CD4-positive, alpha-beta memory T cell (primary cell): ENCODE measurements at places on chromosomes 7 and 10. TPM values are rescaled to one million over a fixed set of nuclear protein-coding genes. Genes with fewer than 3 reads are reported as not detected.

DNA sequence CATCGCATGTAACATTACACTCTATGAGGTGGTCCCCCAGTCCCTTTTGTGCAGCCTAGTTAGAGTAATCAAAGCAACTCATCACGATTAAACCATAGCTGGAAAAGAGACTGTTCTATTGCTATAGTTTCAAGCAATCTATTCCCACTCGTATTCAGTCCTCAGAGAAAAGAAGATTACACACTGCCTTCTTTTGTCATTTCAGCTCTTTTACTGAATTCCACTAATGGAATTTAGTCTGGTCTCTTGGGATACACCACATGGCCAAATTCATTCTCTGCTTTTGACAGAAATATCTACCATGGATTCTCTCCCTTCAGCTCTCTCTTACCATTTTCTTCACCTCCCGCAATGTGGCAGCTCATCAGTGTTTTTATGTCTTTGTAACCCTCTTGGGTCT is 108.9 kb upstream of the HDAC9 start:
- H3K4me3 ChIP-seq = no peak overlapping the region
- DNase-seq = no peak
- no peaks in the 10 kb centered on the region for H3K36me3 ChIP-seq
- H3K27ac ChIP-seq = no peak overlapping the region

The RBM20 gene
- not detected for total RNA-seq

- H3K27ac ChIP-seq = no peak overlapping the region
- no peak overlapping the region for H3K4me3 ChIP-seq
- H3K27me3 ChIP-seq = no peaks in the 10 kb centered on the region
- DNase-seq = no peak
- no peaks in the 10 kb centered on the region for H3K4me1 ChIP-seq
Measured at GRCh38 chr10:44771233-44771995, 139.7 kb upstream of the TMEM72 start.

The ARHGEF35 gene
- total RNA-seq = 5.2 TPM

GRCh38 chr10:27680691-27681605 is 64.7 kb downstream of the MKX start:
- no peak for DNase-seq
- no peaks in the 10 kb centered on the region for H3K27me3 ChIP-seq
- no peaks in the 10 kb centered on the region for H3K36me3 ChIP-seq
- no peak overlapping the region for H3K27ac ChIP-seq

DNA sequence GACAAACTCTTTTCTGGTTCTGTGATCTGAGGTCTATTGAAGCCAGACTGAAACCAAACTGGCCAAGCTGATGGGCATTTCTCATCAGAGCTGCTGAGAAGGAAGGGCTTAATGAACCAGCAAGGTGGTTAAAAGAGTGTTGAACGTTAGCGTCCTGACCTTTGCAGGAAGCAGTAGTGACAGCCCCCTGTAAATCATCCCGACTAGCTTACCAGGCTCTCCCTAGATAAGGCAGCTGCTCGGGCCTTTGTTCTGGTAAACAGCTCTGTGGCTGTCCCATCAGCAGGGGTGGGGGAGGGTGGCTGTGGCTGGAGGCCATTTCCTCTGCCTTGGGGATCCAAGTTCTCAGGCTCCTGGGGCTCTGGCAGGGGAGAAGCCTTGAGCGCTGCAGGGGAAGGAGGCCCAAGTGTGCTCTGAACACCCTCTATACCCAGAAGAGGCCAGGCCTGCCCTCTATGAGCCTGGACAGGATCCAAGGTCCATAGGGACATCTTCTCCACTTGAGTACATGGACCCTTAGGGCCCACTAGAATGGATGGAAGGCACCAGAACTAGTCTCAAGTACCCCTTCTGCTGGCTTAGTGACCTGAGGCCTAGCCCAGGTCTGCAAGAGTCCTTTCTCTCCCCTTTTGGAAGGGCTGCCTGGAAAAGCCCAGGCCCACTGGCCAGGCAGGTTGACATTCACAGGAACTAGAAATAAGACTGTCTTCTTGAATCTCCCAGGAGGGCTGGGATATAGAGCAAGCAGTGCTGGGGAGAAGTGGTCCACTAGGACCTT is 134.6 kb downstream of the ARHGAP22 start:
- no peaks in the 10 kb centered on the region for H3K27me3 ChIP-seq
- H3K36me3 ChIP-seq = no peaks in the 10 kb centered on the region
- no peak for DNase-seq
- no peaks in the 10 kb centered on the region for H3K4me1 ChIP-seq
- no peak overlapping the region for H3K27ac ChIP-seq

The C7orf57 gene
- total RNA-seq = not detected

DNA sequence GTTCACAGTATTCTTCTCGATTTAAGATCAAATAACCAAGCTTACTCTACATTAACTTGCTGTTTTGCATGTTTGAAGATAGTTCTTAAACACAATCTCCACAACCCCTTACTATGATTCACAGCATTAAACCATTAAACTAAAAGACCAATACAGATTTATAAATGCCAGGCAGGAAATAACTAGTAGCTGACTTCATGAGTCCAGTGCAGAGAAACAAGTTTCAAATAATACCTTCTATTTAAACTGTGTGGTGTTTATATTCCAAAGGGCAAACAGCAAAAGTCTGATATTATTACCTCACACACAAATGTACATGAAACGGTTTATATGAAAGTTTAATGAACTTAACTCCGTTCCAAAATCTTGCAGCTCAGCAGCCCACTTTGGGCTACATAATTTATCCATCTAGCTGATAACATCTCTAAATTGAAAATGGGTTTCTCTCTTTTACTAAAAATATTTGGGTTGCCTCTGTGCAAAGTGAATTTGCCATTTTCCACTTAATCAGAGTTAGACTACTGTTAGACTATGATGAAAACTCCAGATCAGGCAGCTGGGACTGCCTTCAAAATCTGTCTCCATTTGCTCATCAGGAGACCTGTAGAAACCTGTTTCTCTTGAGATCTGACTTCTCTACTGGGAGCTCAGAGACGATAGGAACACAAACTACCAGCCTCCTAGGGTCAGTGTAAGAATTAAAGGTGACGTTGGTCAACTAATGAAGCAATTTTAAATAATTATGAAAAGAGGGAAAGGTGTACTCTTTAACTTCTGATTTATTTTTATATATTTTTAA is 287.3 kb downstream of the FZD1 start:
- no peaks in the 10 kb centered on the region for H3K27me3 ChIP-seq
- no peak for DNase-seq
- H3K4me3 ChIP-seq = no peak overlapping the region
- no peaks in the 10 kb centered on the region for H3K36me3 ChIP-seq

GRCh38 chr7:28169230-28169629 is 11.4 kb downstream of the JAZF1 start:
- no peaks in the 10 kb centered on the region for H3K27me3 ChIP-seq
- H3K36me3 ChIP-seq = no peaks in the 10 kb centered on the region
- H3K4me1 ChIP-seq = no peaks in the 10 kb centered on the region

- H3K4me1 ChIP-seq = no peaks in the 10 kb centered on the region
- DNase-seq = no peak
- H3K4me3 ChIP-seq = no peak overlapping the region
- no peaks in the 10 kb centered on the region for H3K27me3 ChIP-seq
- H3K36me3 ChIP-seq = no peaks in the 10 kb centered on the region
Measured at GRCh38 chr7:82413237-82413636, 30.3 kb downstream of the CACNA2D1 start.

DNA sequence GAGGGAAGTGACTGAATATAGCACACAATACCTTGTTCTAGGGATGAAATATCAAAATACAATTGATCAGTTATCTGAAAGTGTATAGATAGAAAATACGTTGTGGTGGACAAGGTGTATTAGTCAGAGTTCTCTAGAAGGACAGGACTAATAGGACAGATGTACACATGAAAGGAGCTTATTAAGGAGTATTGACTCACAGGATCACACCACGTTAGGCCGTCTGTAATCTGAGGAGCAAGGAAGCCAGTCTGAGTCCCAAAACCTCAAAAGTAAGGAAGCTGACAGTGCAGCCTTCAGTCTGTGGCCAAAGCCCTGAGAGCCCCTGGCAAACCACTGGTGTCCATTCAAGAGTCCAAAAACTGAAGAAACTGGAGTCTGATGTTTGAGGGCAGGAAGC is 406.1 kb downstream of the MDFIC start:
- H3K27me3 ChIP-seq = no peaks in the 10 kb centered on the region
- H3K27ac ChIP-seq = no peak overlapping the region
- no peak overlapping the region for H3K4me3 ChIP-seq
- no peaks in the 10 kb centered on the region for H3K36me3 ChIP-seq
- no peaks in the 10 kb centered on the region for H3K4me1 ChIP-seq

The UPK3B gene
- total RNA-seq = 3.3 TPM

GRCh38 chr7:31488562-31489203 is 25.2 kb upstream of the ITPRID1 start:
- H3K4me1 ChIP-seq = no peaks in the 10 kb centered on the region
- no peaks in the 10 kb centered on the region for H3K27me3 ChIP-seq
- H3K36me3 ChIP-seq = no peaks in the 10 kb centered on the region
- no peak overlapping the region for H3K4me3 ChIP-seq
- no peak for DNase-seq

The BTBD16 gene
- not detected for total RNA-seq

DNA sequence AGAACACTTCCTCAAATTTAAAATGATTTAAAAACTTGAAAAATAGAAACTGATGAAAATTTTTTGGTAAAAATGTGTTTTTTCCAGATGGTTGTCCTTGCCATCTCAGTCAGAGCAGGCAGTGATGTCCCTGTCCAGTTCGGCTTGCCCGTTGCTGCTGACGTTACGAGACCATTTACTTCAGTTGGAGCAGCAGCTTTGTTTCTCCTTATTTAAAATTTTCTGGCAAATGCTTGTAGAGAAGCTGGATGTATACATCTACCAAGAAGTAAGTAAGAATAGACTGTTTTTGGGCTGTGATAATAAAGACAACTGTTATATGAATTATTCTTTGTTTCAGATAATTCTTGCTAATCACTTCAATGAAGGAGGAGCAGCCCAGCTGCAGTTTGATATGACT is 16.1 kb downstream of the EFCAB10 start:
- no peak overlapping the region for H3K4me3 ChIP-seq
- peaks cover 29% of the 10 kb centered on the region for H3K36me3 ChIP-seq
- H3K4me1 ChIP-seq = no peaks in the 10 kb centered on the region
- no peak for DNase-seq

- no peaks in the 10 kb centered on the region for H3K27me3 ChIP-seq
- no peak for DNase-seq
- no peak overlapping the region for H3K4me3 ChIP-seq
- H3K36me3 ChIP-seq = no peaks in the 10 kb centered on the region
Measured at GRCh38 chr10:84632866-84633265, 304.5 kb downstream of the CCSER2 start.

DNA sequence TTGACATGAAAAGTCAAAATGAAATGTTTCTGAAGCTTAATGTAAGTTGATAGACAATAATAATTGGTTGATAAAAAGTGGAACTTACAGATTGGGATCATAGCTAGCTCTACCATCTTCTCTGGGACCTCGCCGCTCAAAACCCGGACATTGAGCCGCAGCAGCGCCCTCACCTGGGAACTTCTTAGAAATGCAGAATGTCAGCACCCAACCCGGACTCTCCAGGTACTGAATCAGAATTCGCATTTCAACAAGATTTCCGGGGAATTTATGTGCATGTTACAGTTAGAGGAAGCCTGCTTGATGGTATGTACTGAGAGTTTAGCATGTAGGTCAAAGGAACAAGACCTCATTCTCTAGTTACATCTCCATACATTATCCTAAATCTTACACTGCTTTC is 36.7 kb upstream of the ABLIM1 start:
- H3K4me3 ChIP-seq = no peak overlapping the region
- H3K36me3 ChIP-seq = no peaks in the 10 kb centered on the region
- DNase-seq = no peak

DNA sequence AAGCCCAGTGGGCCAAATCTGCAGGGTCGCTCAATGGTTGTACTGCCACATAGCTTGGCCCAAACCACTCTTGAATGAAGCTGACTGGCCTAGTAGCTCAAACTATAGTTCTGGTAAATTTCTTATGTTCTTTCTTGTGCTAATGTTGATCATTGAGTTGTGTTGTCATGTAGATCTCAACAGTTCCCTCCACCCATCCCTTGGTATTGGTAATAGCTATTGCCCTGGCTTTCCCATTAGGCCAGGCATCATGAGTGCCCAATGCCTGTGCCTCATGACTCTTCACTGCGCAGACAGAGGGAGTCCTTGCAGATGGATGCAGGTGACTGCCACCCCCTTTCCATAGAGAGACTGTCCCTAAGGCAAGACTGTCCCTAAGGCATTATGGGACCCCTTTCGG is 988.4 kb downstream of the KCNMA1 start:
- H3K36me3 ChIP-seq = no peaks in the 10 kb centered on the region
- no peak overlapping the region for H3K27ac ChIP-seq
- no peaks in the 10 kb centered on the region for H3K4me1 ChIP-seq
- no peak for DNase-seq
- H3K27me3 ChIP-seq = no peaks in the 10 kb centered on the region
